ENCODE measurements at places on chromosomes 1 and 21. TPM values are rescaled to one million over a fixed set of nuclear protein-coding genes. Genes with fewer than 3 reads are reported as not detected.

AZIN2 gene
- 2.5 TPM for total RNA-seq

- no peaks in the 10 kb centered on the region for H3K36me3 ChIP-seq
- DNase-seq = no peak
- H3K27ac ChIP-seq = no peak overlapping the region
Measured at GRCh38 chr1:165439330-165439729, 5.6 kb downstream of the RXRG start.

FYB2 gene
- not detected for total RNA-seq

- no peak for DNase-seq
- no peak overlapping the region for H3K27ac ChIP-seq
- H3K4me1 ChIP-seq = no peaks in the 10 kb centered on the region
- peaks cover 22% of the 10 kb centered on the region for H3K36me3 ChIP-seq
Measured at GRCh38 chr1:170555370-170555769, 23.4 kb downstream of the GORAB start.

MAP3K21 gene
- total RNA-seq = 3.2 TPM

DNA sequence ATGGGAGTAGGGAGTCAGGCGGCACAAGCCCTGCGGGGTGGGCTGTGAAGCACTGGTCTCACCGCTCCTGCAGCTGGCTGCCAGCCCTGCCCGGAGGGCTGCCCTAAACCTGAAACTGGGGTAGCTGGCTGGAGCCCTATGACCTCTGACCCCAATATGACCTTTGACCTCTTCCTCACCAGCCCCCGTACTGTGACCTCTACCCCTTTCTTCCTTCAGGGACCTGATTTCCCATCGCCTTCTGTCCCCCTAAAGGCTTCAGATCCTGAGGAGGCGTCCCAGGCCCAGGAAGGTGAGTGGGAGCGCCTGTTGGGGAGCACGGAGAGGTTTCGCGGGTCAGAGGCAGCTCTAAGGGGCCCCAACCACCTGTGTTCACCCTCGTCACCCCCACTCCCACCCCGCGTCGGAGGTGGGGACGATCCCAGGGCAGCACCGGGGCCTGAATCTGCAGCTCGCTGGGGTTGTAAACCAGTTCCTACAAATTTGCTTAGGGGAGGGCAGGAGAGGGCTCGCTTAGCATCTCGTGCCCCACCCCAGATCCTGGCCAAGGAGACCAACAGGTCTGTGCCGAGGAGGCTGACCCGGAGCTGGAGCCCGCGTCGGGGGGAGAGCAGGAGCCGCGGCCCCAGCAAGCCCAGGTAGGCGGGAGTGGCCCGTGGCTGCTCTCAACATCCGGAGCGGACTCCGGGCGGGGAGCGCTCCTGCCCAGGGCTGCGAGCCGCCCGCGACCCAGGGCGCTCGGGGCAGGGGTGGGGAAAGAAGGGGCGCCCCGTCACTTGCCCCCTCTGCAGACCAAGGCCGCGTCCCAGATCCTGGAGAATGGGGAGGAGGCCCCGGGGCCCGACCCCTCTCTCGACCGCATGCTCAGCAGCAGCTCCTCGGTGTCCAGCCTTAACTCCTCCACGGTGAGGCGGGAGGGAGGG lies 7.3 kb downstream of the SYTL1 start:
- no peak overlapping the region for H3K27ac ChIP-seq
- peak overlapping the region; percentile 55 for H3K4me3 ChIP-seq

DNA sequence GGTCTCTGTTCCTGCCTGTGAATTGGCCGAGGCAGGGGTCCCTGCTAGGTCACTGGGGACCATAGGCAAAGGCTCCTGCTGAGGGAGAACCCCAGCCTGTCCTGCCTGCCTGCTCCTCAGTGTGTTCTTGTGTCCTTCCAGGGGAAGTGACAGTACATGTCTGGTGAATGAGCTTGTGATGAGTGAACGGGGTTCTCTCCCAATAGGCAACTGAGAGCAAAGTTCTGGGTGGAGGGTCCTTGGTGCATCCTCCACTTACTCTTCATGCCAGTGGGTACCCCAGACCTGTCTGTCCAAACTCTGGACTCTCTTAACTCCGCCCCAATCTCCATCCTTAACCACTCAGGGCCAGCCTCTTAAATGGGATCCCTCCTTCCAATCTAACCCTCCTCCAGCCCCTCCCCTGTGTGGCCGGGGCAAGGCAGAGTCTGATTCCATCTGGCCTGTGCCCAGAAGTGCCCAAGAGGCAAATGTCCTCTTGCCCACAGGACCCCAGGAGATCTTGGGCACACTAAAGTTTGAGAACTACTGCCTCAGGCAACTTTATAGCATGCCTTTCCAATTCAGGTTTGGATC lies 2.0 kb downstream of the XKR8 start:
- no peaks in the 10 kb centered on the region for H3K27me3 ChIP-seq
- peaks cover 1% of the 10 kb centered on the region for H3K36me3 ChIP-seq
- H3K27ac ChIP-seq = peak overlapping the region; percentile 64
- H3K4me3 ChIP-seq = peak overlapping the region; percentile 76
- DNase-seq = no peak

Data from activated CD8-positive, alpha-beta T cell treated with anti-CD3 and anti-CD28 coated beads for 36 hours (primary cell).